ENCODE measurements at places on chromosomes 11 and 22.

DNA sequence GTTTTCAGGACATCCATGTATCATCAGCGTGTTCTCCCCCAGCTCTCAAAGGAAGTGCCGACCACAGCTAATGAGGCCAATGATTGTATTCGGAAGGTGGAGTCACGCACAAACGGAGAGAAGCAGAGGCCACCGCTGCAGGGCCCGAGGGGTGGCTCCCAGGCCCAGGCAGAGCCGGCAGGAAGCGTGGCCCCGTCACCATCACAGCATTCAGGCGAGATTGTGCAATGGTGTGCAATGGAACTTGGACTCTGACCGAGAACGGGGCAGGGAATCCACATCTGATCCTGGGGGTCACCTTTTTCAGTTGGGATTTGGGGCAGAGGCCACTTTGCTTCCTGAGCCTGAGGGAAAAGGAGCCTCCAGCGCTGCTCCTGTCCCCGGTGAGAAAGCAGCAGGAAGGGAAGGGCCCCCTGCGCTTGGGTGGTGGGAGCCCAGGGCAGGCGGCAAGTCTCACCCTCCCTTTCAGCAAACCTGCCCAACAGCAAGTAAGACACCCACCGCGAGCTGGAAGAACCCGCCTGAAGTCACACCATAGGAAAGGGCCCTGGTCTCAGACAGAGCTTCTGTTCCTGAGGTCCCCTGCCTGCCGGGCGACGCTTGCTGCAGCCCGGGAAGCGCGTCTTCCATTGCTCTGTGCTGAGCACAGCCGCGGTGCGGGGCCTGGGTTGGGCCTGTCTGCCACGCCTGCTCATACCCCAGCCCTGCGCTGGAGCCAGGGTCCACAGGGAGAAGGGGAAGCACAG lies 1430.7 kb downstream of the BRD1 start:
- DNase-seq, result no peak

GRCh38 chr11:65352783-65353182 lies 1.8 kb upstream of the TIGD3 start:
- no peak for DNase-seq

- no peak for DNase-seq
Observed at GRCh38 chr11:17560281-17561110, 13.4 kb downstream of the OTOG start.

- DNase-seq, result no peak
Observed at GRCh38 chr11:119860561-119861094, 131.6 kb upstream of the NECTIN1 start.

GRCh38 chr22:23591201-23591791 lies 11.2 kb upstream of the IGLL1 start:
- DNase-seq, result peak; percentile 44

Data from omental fat pad (tissue), 4 donors.